Mesothelial cell of epicardium (in vitro differentiated cells): ENCODE measurements at places on chromosomes 12 and 14. TPM values are rescaled to one million over a fixed set of nuclear protein-coding genes. Genes with fewer than 3 reads are reported as not detected.

- DNase-seq = no peak
These were observed 32.2 kb upstream of the RIN3 start for GRCh38 chr14:92481386-92481785.

GRCh38 chr12:75722714-75723200 is 211.3 kb upstream of the KRR1 start:
- DNase-seq = no peak

DNA sequence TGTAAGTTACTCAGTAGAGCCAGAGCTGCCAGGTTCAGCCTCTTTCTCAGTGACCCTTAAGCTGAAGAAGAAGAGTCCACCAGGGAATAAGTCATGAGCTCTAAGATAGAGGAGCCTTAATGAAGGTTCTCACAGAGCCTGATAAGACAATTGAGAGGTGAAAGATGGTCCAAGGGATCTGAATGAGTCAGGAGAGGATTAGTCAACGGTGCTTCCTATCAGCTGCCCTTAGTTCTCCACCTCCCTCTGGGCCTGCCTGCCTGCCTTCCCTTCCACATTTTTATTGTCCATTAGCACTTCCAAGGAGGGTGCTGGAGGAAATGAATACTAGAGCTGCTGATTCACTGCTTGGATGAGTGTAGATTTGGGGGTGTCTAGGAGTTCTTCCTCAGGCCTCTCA is 161.7 kb upstream of the RMST start:
- no peak for DNase-seq

GRCh38 chr12:81370456-81370855 is 292.6 kb downstream of the ACSS3 start:
- no peak for DNase-seq

- peak; percentile 36 for DNase-seq
These were observed 180.4 kb downstream of the KIF26A start for GRCh38 chr14:104318558-104319490.

- DNase-seq = no peak
These were observed at the start of gene PTPRQ for GRCh38 chr12:80443974-80444666. PTPRQ (plus strand) TSS chr12:80444235; CDS start chr12:80444346, 111 bp downstream.

DNA sequence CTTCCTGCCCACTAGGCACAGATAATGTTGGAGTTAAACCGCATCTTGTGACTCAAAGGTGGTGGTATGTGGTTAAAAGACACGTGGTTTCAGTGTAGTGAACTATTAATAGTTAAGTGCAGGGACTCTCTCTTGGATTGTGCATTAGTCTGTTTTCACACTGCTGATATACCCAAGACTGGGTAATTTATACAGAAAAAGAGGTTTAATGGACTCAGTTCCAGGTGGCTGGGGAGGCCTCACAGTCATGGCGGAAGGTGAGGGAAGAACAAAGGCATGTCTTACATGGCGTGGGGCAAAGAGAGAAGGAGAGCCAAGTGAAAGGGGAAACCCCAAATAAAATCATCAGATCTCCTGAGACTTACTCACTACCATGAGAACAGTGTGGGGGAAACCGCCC is 362.3 kb downstream of the GLT1D1 start:
- no peak for DNase-seq

GRCh38 chr14:23442721-23443356 is 7.4 kb upstream of the MYH7 start:
- DNase-seq = no peak

DNA sequence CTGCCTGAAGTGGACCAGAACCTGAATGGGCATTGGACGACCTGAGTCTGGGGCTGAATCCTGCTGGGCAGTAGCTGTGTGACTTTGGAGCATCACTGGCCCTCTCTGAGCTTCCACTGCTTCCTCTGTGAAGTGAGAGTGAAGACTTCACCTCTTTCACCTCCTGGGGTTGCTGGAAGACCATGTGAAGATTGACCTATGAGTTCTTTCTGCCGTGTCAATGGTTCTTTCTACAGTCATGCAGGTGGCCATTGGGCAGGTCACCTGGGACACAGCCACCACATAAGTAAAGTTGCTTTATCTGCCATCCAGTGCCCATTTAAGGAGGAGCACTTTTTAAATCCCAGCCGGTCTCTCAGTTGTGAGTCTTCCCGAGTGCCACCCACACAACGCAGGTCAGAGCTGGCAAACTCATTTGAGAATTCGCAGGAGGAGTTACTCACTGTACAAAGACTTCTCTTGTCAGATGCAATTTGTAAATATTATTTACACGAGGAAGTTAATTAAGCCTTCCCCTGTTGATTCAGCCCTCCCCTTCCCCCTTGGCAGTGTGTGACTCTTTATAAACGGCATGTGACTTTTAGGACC is 74.8 kb upstream of the TCL1B start:
- DNase-seq = no peak

GRCh38 chr12:118402251-118402650 is 25.9 kb downstream of the SUDS3 start:
- DNase-seq = no peak

DNA sequence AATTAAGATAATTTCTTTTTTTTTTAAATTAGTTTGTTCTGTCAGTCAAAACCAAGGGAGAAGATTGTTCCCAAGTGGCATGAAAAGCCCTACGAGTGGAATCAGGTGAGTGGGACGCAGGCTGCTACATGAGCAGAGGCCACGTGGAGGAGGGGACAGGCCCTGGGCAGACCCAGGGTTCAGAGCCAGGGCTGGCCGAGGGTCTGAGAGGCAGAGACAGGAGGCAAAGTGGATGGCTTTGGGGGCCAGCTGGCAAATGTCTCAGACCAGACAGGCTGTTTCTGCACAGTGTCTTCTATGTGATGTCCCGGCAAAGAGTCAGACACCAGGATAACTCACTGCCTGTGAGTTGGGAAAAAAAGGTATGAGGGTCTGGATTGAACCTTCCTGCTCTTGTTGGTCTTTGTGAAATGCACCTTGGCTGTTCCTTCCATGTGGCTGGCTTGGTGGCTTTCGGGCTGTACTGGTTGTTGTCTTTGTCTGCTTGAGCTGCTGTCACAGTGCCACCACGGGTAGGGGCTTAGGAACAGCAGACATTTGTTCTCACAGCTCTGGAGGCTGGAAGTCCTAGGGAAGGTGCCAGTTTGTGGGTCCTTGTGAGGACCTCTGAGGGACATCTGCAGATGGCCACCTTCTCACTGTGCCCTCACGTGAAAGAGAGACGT is 35.8 kb upstream of the ASPG start:
- no peak for DNase-seq

DNA sequence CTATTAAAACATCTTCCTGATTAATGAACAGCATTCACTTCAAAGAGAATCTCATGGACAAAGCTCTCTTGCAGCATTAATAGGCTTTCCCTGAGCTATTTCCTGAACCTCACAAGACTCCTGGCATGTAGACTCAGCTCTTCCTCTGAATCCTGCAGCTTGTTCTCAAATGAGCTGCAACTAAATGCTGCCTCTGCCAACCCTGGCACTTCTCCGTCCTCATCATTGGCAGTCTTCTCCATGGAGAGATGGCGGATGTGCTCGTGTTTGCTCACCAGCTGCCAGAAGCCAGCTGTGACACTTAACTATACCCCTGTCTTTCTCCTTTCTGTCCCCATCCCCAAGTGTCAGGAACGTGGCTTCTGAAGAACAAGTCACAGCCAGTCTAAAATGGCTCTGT is 232.1 kb downstream of the FOXN3 start:
- no peak for DNase-seq

- DNase-seq = no peak
These were observed 250.9 kb downstream of the PDZRN4 start for GRCh38 chr12:41438854-41439541.

DNA sequence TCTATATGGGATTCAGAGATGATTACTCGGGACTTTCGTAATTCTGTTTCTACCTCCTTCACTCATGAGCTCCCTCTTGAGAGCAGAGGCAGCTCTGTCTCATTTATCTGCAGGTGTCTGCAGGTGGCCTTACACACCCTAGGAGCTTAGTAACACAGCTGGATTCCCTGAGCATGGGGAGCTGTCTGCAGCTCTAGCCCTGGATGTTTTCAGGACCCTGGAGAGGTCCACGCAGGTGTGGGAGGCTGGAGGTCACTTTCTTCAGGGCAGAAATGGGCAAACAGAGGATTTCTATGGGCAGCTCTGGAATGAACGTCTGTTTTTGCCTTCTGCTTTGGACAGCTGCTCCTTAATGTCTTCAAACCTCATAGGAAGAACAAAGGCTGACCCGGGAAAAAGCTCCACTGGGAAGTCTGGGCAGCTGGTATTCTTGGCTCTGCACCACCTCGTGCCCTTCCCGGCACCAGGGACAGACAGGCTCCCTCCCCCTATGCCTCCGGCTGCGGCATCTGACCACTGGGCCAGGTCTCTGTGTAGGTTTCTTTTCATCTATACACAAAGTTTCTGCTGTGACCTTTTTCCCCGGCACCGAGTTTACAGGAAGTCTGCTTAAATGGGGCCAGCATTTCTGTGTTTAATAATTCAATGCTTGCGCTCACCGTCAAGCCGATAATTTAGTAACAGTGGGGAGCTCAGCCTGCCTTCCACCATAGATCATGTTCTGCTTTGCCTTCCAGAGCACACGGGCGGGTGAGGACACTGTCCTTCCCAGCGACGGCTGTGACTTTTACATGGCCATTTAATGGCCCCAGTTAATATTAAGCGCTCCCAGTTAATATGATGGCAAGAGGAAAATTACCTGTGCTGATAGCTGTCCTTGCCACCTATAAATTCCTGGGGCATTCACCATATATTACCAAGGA is 320.2 kb upstream of the SFSWAP start:
- DNase-seq = no peak

GRCh38 chr12:54196396-54196795 is 7.6 kb upstream of the SMUG1 start:
- DNase-seq = no peak

- no peak for DNase-seq
These were observed 64.7 kb downstream of the CLMN start for GRCh38 chr14:95255013-95255412.

GRCh38 chr12:23757541-23757962 is 191.9 kb downstream of the SOX5 start:
- DNase-seq = no peak

GRCh38 chr12:38921025-38921677 is 15.8 kb upstream of the CPNE8 start:
- DNase-seq = no peak

DNA sequence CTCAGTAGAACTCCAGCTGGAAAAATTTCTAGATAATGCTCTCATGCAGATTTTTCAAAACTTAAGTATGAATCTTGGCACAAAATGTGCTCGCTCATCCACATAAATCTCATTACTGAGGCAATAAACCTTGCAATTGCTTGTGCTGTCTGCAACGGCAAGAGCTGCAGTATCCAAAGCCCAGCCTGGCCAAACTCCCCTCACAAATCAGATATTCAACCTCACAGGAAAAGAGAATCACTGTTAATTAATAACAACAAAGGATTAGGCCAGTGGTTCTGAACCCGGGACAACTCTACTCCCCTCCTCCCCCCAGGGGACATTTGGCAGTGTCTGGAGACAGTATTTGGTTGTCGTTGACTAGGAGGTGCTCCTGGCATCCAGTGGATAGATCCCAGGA is 19.2 kb upstream of the CORO1C start:
- DNase-seq = no peak

DNA sequence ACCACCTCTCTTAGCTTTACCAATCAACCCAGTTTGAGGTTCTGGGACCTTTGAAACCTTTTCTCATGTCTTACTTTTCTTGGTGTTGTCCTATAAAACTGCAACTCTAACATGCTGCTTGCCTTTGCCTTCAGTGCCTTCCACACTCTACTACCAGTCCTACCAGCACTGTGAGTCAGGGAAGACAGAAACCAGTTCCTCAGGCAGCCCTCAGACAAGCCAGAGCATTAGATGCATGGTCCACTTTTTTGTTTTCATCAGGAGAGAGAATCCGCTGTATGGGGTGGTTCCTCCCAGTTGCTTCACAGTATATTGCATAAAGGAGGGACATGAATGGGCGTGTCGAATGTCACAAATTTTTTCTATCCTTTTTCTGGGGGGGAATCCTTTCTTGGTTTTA is 17.3 kb upstream of the KLRB1 start:
- no peak for DNase-seq

DNA sequence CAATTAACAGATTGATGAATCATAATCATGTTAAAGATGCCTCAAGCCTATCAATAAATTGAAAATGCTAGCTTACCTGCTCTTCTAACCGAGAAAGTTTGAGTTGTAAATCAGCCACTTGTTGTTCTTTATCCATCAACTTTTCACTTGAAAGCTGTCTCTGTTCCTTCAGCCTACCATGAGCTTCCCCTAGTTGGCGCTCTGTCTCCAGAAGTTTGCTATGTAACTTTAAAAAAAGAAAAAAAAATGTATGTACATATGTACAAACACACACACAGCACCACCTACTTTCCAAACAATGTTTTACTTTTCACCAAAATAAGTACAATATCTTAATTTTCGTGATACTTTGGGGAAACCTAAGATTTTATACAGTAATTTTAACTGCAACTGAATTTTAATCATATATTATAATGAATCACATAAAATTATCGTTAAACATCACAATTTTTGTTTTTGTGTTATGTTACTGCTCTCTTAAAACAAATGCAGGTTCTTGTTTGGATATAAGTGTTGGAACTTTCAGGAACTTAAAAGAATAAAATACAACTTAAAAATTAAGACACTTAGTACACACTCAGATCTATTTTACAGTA is 101.2 kb downstream of the EEA1 start:
- DNase-seq = no peak

GRCh38 chr12:63998584-63998983 is 154.1 kb downstream of the SRGAP1 start:
- no peak for DNase-seq

GRCh38 chr14:45198551-45198950 is 54.5 kb downstream of the MIS18BP1 start:
- DNase-seq = no peak

DNA sequence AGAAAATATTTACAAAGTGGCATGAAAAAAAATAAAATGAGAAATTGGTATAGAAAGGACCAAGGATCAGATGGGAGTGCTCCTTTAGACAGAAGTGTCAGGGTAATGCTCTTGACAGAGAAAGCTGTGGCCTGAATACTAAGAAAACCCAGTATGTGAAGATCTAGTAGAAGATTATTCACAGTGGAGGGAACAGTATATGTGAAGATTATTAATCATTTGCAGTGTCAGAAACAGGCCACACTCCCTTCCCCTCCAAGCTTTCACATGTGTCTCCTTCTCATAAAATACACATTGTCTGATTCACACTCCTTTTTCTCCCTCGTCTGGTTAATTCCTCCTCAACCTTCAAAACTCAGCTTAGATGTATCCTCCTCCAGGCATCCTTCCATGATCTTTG is 41.3 kb downstream of the CAPS2 start:
- no peak for DNase-seq

BCAT1 gene
- 108 to 125 TPM (median 121 TPM) in 3 replicates for total RNA-seq

AQP6 gene
- 0.11 to 0.16 TPM (median 0.11 TPM) in 3 replicates for total RNA-seq

PPFIA2 gene
- 1.0 to 1.6 TPM (median 1.1 TPM) in 3 replicates for total RNA-seq

GLS2 gene
- 2.2 to 2.9 TPM (median 2.9 TPM) in 3 replicates for total RNA-seq

TMTC3 gene
- 36.6 to 39.3 TPM (median 37.2 TPM) in 3 replicates for total RNA-seq

SLC25A47 gene
- total RNA-seq = 0.14 TPM in 1 of 3 replicates, not detected in the others

C14orf132 gene
- 35.4 to 40.6 TPM (median 35.9 TPM) in 3 replicates for total RNA-seq

GPD1 gene
- 0.72 to 1.2 TPM (median 1.1 TPM) in 3 replicates for total RNA-seq

G2E3 gene
- total RNA-seq = 34.3 to 39.3 TPM (median 36.4 TPM) in 3 replicates

EFS gene
- 76.8 to 82.1 TPM (median 81.2 TPM) in 3 replicates for total RNA-seq

HVCN1 gene
- 5.1 to 7.0 TPM (median 6.1 TPM) in 3 replicates for total RNA-seq

FAR2 gene
- total RNA-seq = 7.0 to 7.4 TPM (median 7.2 TPM) in 3 replicates

CD63 gene
- 429 to 438 TPM (median 438 TPM) in 3 replicates for total RNA-seq

CLEC1B gene
- 0.18 to 0.51 TPM (median 0.34 TPM) in 3 replicates for total RNA-seq

CCNB1IP1 gene
- total RNA-seq = 104 to 112 TPM (median 109 TPM) in 3 replicates
